ENCODE measurements at places on chromosomes 7 and 10.

- DNase-seq = no peak
These were observed 41.1 kb upstream of the DPYSL4 start for GRCh38 chr10:132145521-132146185.

GRCh38 chr7:2353936-2354185 is 766 bp upstream of the EIF3B start:
- no peak for DNase-seq

DNA sequence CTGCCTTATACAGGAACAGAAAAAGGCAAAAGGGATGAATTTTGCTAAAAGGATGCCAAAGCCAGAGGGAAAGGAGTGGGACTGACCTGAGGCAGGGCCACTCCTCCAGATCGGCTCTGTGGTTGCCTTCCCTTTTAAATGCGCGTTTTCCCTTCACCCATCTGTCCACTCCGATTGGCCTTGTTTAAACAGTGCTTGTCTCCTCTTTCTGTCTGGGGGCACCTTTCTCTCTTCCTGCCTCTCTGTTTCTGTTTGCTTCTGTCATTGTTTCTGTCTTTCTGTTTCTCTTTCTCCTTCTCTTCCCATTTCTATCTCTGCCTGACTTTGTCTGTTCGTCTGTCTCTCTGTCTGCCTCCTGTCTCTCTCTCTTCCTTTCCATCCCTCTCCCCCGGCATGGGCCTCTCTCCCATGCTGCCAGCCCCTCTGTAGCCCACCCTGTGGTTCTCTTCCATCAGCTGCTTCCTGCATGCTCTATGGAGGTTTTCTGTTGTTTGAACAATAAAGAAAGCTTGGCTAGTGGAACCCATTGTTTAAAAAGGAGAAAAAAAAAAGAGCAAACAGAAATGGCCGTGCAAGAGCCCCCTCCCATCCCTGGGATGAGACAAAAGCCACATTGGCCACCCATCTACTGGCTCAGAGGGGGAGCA is 29.5 kb upstream of the HSPB1 start:
- no peak for DNase-seq

- DNase-seq = no peak
These were observed 25.4 kb downstream of the AIFM2 start for GRCh38 chr10:70106958-70107791.

- DNase-seq = no peak
These were observed 24.0 kb downstream of the LAMB1 start for GRCh38 chr7:107978815-107979408.

DNA sequence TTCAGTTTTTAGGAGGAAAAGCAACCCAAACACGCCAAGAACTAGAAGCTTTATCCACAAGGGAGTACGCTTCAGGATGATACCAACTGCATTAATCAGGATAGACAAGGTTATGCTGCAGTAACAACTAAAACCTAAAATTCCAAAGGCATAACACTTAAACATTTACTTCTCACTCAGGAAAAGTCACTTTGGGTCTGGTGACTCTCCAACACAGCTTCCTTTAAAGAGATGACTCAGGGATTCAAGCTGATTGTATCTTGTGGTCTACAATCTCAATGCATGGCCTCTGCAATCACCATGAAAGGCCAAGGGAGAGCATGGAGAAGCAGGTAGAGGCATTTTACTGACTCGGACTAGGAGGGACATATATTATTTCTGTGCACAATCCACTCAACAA is 315.8 kb downstream of the KCNMA1 start:
- DNase-seq = no peak

DNA sequence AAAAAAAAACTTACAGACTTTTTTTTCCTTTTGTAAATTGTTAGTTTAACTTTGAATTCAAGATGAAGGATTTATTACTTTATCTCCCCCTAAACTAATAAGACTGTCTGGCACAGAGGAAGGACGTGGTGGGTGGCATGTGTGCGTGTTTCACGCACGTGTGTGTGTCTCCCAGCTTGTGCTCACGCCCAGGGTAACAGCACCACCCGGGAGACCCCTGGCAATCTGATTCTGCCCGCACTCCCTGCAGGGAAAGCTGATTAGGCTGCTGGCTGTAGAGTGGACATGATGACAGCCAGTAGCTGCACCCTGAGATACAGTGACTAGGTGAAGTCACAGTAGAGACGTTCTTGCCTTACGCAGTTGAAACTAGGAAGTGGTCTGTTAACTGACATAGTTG is 25.3 kb downstream of the WIPI2 start:
- no peak for DNase-seq

GRCh38 chr7:618539-619367 is 99.1 kb upstream of the PDGFA start:
- peak; percentile 69 for DNase-seq

- no peak for DNase-seq
These were observed 88.1 kb upstream of the IGFBP3 start for GRCh38 chr7:46009211-46009610.

DNA sequence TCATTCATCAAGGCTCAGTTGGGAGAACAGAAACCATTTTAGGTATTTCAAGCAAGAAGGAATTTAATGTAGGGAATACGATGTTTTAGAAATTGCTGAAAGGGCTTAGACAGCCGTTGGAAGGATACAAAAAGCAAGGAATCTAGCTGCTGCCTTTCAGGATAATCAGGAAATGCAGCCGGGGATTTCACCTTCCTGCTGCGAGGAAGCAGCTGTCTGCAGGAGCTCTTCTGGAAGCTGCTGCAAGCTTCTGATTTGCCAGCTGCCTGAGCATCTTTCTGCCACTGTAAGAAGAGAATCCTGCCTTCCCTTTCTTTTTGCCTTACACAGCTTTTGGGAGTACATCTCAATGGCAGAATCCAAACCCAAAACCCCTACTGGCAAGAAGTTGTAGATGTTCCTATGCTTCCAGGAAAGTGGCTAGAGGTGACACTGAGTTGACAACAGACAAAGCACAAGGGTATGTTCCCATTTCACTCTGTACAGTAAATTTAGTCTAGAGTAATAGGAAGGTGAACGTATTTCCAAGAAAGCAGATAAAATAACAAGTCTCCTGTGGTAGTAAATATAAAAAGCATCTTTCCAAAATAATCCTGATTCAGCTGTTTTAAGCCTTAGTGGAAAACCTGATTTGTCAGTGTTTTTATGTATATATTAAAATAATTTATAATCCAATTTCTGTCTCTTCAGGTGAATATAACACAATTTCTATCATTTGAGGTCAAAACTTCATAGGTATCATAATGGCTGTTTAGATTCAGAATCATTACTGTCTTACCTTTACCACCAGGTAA is 148.4 kb upstream of the LRGUK start:
- DNase-seq = no peak

DNA sequence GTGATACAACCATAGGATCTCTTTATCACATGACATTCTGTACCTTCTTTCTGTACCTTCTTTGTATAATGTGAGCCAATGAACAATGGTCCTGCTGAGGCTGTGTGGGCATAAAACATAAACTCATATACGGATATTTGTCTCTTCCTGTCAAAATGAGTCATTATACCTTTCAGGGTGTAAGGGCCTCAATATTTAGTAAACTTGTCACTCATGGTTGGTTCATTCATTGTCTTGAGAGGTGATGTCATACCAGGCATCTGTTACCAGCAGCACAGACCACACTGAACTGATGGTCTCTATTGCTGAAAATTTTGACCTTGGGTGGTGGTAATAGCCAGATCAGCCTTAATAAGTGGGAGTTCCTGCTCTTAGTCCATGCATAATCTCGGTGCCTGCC is 287.6 kb upstream of the TPK1 start:
- DNase-seq = no peak

DNA sequence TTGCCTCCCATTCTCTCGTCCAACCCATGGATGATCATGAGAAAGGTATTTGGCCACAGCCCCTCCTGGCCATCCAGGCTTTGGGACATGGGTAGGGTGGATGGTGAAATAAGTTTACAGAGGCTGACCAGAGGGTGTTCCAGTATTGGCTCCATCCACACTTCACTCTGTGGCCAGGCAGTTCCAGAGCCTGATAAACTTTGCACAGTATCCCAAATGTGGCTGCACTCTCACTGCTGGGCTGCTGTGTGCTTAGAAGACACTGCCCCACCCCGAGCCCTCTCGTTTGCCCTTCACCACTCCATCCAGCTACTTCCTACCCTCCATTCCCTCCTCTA is 72.0 kb upstream of the ZMIZ1 start:
- no peak for DNase-seq

DNA sequence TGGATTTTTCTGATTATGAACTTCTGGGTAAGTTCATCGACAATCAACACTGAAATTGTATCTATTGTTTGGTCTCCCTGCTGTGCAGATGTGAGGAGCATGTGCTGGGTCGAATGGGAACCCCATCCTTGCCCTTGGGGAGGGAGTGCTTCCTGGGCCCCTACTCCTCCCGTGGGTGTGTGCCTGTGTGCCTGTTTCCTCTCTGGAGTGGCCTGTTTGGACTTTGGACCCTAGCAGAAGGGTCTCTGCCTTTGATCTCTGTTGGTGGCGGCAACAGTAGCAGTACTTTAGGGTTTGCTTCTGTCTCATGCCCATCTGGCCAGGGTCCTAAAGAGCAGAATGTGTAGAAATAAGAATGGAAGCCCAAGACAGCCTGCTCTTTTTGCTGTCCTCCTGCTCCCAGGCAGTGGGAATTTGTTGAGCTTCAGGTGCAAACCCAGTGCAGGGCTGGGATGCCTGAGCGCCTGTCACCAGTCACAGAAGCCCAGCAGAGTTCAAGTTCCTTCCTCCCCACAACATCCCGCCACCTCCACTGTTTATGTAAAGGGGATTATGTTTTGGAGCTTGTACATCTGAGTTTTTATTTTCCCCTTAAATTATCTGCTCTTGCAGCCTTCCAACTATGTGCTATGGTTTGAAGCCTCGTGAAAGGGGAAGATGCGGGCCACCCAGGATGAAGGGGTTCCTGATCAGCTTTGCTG is 1.5 kb upstream of the TACR2 start:
- no peak for DNase-seq

DNA sequence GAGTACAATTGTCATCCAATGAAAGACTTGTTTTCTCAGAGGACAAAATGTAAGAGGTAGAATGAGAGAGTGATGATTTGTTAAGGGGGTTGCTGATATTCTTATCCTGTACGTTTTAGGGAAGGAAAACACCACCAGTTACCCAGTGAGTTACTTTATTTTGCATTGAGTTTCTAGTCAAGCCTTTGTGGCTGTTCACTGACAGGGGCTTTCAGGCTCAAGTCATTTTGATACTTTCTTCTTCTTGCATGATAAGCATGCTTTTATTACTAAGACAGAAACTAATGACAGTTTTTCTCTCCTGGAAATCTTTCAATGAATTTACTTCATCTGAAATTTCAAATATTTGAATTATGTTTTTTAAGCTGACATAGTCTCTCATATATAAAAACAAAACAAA is 710.2 kb upstream of the POM121L12 start:
- DNase-seq = no peak

DNA sequence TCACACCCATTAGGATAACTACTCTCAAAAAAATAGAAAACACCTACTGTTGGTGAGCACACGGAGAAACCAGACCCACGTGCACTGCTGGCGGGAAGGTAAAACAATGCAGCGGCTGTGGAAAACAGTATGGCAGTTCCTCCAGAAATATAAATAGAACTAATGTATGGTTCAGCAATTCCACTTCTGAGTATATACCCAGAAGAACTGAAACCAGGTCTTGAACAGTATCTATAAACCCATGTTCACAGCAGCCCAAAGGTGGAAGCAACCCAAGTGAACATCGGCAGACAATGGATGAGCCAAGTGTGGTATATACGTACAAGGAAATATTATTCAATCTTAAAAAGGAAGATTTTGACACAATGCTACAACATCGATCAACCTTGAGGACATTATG is 164.7 kb downstream of the ZMYND11 start:
- DNase-seq = no peak

GRCh38 chr7:112868609-112869008 is 78.4 kb upstream of the TMEM168 start:
- DNase-seq = no peak

GRCh38 chr7:39624442-39624807 is 1.1 kb downstream of the RALA start:
- DNase-seq = peak; percentile 29

- no peak for DNase-seq
These were observed 14.4 kb upstream of the PCBD1 start for GRCh38 chr10:70902661-70903261.

DNA sequence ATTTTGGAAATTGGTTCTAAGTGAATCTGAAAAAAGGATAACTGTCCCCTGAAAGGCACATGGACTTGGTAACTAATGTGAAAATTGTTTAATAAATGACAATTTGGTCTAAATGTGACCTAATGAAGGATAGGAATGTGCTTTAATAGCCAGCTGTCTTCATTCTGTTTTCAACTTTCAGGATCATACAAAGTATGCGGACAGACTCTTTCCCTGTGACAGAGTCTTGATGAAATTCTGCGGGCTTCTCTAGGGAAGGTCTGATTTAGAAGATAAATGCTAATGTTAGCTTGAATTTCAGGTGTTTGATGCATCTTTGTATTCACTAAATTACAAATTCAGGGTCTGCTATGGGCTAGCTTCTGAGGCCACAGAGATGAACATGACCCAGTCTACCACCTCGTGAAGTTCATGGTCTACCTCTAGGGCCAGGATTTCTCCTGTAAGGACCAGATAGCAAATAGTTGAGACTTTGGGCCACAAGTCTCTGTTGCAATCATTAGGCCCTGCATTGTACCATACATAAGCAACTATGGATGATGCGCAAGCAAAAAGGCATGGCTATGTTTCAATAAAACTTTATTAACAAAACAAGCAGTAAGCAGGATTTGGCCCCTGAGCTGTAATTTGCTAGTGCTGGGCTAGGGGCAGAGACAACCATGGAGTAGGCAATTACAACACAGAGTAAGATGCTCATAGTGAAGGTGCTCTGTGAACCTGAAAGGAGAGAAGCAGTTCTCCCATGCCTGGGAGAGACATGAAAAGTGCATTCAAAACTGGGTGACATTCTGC is 368.6 kb downstream of the INHBA start:
- DNase-seq = no peak

DNA sequence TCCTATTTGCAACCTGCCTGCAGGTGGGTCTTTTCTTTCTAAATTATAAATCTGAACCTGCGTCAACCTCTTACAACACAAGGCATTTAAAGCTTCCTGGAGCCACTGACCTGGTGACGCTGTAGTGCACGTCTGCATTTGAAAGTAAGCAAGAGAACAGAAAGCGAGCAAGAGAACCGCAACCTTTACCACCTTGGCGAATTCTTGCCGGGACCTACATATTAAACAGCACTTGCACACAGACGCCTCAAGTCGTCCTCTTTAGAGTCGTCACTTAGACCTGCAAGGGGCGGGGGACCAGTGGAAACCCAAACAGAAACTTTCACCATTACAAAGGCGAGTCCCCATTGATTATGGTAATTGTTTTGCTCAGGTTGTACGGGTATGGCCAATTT is 9.5 kb downstream of the GLI3 start:
- DNase-seq = no peak

GRCh38 chr7:43585562-43585961 is 2.7 kb downstream of the STK17A start:
- no peak for DNase-seq

- no peak for DNase-seq
These were observed 4.3 kb downstream of the NOC3L start for GRCh38 chr10:94358480-94358879.

- no peak for DNase-seq
These were observed 39.2 kb upstream of the SLC35B4 start for GRCh38 chr7:134355927-134356326.

- DNase-seq = no peak
These were observed 28.1 kb downstream of the YWHAG start for GRCh38 chr7:76330673-76331072.

- DNase-seq = no peak
These were observed 3.7 kb upstream of the FZD9 start for GRCh38 chr7:73429622-73430505.

- no peak for DNase-seq
These were observed 234.5 kb downstream of the AHR start for GRCh38 chr7:17532861-17533404.

Measured in activated T-cell treated with anti-CD3 and anti-CD28 coated beads, Interleukin-2, amount 50 U/mL, for 1 hour (primary cell).